ENCODE measurements at places on chromosomes 12 and 14.

- DNase-seq = no peak
These were observed 55.7 kb upstream of the FRMD6 start for GRCh38 chr14:51595881-51596455.

- no peak for DNase-seq
These were observed 12.1 kb downstream of the C14orf132 start for GRCh38 chr14:96051231-96051630.

GRCh38 chr14:20624495-20625070 is 16.9 kb downstream of the OR6S1 start:
- DNase-seq = peak; percentile 67

- DNase-seq = no peak
These were observed 21.0 kb upstream of the CD9 start for GRCh38 chr12:6178981-6179761.

GRCh38 chr12:113184098-113184899 is 979 bp downstream of the DDX54 start:
- no peak for DNase-seq

DNA sequence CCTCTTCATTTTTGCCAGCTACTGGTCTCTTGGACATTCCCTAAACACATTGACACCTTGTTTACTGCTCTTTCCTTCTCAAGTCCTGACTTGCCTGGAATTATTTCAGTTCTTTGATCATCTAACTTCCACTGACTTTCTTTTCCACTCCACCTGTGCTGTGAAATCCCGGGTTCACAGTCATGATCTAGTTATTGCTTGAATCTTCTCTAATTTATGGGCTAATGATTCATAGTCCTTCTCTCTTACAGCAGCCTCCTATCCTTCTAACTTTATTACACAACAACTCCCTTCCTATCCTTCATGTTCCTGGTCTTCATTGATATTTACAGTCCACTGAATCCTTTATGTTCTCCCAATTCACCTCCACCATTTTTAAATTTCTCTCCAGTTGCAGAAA is 260.1 kb downstream of the C12orf75 start:
- DNase-seq = no peak

DNA sequence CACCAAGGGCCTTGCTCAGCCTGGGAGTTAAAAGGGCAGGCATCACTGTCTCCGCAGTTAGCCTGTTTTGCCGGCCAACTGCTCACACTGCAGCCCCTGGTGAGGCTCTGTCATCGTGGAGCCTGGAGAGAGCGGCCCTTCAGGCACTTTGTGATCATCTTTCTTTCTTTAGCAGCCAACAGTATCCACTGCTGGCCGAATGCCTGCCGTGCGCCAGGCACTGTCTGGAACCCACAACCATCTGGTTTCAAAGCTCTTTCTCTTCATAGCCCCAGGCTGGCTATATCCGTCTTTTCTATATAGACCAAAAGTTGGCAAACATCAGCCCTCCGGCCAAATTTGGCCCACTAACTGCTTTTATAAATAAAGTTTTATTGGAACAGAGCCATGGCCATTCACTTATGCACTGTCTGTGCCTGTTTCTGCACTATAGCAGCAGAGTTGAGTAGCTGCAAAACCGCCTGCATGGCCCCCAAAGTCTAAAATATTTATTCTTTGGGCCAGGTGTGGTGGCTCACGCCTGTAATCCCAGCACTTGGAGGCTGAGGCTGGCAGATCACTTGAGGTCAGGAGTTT is 29.5 kb downstream of the SLC8B1 start:
- DNase-seq = no peak

DNA sequence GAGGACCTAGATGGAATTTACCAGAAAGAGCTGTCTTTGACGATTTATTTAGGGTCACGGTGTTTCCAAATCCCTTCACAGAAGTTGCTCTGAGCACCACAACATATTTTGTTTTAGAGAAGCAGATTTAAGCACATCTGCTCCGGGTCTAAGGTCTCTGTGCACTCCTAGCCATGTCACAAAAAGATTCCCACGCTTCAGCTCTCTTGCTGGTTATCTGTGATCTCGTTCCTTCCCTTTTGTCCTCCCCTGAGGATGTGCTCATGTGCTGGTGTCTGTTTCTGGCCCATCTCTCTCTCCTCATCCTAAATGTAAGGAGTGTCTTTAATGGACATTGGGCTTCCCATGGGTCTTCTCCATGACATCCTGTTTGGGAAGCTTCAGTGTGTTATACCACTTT is 53.7 kb upstream of the GNPNAT1 start:
- DNase-seq = no peak

DNA sequence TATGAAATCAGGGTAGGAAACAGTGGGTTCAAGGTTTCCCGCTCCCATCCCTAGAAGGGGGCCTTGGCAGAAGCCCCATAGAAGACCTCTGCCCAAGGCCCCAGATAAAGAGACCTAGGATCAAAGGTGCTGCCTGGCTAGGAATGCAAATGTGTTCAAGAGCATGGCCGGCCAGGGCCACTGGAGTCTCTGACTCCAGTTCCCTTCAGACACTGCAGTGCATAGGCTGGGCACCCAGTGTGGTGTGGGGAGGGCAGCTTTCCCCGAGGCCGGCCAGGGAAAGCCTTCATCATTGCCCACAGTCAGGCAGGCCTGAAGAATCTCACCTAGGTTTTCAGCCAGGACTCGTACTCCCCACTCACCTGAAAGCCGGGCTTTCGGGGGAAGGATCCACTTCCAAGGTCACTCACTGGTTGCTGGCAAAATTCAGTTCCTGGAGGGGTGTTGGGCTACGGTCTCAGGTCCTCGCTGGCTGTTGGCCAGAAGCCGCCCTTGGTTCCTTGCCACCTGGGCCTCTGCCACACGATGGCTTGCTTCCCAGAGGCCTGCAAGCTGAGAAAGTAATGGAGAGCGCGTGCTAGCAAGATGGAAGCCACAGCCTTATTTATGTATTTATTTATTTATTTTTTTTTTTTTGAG is 9.7 kb upstream of the PEBP1 start:
- no peak for DNase-seq

DNA sequence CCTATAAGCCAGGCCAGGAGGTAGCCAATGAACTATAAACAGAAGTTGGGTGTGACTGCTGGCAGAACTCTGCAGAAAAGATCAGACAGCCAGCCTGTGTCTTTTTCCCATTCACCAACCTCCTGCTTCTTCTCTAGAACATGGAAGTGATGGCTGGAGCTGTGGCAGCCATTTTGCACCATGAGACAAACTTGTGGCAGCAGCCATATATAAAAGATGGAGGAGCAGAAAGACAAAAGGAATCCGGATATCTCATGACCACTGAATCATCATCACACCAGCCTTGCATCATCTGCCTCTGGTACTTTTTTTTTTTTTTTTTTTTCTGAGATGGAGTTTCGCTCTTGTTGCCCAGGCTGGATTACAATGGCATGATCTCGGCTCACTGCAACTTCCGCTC is 8.7 kb downstream of the BEGAIN start:
- DNase-seq = no peak

DNA sequence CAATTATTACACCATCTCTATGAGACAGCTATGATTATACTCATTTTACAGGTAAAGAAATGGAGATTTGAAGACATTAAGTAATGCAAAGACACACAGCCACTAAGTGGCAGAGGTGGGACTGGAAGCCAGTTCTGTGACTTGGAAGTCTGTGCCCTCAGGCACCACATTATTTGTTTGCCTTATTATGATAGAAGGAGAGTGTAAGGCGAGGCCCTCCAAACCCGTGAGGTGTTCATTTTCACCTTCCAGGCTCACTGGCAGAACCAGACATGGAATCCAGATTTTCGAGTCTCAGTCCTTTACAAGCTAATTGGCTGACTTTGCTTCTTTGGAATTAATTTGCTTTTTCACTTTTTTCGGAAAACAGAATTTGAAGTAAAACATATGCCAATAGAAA is 107.9 kb downstream of the CAND1 start:
- no peak for DNase-seq

GRCh38 chr12:3273409-3273853 is 196.3 kb downstream of the TSPAN9 start:
- DNase-seq = peak; percentile 71

GRCh38 chr12:65414526-65414925 is 136.0 kb downstream of the MSRB3 start:
- no peak for DNase-seq

DNA sequence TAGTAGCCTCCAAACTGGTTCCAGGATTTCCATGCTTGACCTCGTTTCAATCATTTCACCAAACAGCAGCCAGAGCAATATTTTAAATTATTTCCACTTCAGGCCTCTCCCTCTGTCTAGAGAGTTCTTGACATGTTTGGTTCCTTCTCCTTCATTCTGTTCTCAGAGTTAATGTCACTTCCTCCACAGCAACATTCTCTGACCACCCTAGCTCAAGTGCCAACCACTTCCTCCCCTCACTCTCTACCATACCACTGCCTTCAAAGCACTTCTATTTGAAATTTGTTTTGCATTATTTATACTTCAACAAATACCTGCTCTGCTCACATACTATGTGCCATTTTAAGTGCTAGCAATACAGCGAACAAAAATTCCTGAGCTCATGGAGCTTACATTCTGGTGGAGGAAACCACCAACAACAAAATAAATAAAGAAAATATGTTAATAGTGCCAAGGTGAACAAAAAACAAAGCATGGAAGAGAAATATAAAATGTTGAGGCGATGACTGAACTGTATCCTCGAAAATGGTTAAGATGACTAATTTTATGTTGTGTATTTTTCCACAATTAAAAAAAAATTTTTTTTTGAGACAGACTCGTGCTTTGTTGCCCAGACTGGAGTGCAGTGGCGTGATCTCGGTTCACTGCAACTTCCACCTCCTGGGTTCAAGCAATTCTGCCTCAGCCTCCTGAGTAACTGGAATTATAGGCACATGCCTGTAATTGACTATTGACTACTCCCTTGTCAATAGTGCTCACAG is 17.3 kb downstream of the BAZ1A start:
- DNase-seq = no peak

DNA sequence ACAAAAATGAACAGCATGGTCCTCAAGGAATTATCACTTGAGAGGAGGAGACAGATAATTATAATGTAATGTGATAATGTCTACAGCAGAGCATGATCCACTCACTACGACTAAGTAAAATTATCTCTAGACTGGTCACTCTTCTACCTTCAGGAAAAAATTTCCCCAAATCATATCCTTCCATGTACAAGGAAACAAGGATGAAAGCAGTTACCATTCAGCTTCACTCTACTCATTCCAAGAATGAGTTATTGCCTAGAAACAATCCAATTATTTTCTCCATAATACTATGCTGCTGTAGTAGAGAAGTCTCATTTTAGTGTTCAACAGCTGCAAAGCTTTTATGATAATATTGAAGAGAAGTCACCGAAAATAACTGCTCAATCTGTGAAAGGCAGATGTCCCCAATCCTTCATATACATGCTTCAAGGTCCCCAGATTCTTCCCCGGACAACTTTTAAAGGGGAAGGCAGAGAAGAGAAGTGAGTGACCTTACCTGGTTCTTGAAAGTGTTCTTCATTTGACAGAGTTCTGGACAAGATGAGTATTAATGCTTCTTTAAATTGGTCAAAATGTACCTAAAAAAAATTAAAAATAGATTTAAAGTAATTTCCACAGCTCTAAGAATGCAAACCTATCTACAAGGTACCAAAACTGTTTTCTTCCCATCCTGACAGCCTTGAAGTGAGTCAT is 24.6 kb downstream of the NIN start:
- no peak for DNase-seq

- peak; percentile 45 for DNase-seq
These were observed 1.1 kb upstream of the TRAF3 start for GRCh38 chr14:102775855-102776760.

- DNase-seq = peak; percentile 50
These were observed 76.5 kb downstream of the FOXN3 start for GRCh38 chr14:89340200-89341181.

GRCh38 chr12:127143020-127143419 is 1124.0 kb upstream of the TMEM132C start:
- DNase-seq = no peak

Measured in fibroblast of lung (primary cell).